ENCODE measurements at places on chromosomes 5 and 9.

- no peak for DNase-seq
These were observed 18.5 kb upstream of the RALGDS start for GRCh38 chr9:133139246-133140173.

DNA sequence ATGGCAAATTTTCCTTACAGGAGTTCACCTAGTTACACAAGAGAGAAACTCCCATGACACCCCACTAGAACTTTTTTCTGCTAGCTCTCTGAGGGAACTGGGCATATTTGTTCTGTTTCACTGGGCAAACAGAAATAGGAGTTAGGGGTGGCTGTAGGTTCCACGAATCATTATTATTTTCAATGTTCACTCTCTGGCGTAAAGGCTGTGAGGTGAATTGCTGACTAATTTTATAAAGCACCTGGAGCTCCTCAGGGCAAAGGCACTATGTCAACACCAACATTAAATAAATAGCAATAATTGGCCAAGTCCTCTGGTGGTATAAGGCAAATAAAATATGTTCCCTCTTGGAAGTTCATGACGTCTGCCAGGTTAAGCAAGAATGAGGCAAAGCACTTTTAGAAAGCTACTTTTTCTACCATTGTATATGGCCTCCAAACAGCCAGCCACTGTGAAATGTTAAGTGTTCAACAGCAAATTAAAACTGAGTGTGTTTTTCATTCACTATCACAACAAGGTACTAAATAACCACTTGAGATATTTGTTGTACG is 344.6 kb downstream of the PDE4D start:
- DNase-seq, result no peak

DNA sequence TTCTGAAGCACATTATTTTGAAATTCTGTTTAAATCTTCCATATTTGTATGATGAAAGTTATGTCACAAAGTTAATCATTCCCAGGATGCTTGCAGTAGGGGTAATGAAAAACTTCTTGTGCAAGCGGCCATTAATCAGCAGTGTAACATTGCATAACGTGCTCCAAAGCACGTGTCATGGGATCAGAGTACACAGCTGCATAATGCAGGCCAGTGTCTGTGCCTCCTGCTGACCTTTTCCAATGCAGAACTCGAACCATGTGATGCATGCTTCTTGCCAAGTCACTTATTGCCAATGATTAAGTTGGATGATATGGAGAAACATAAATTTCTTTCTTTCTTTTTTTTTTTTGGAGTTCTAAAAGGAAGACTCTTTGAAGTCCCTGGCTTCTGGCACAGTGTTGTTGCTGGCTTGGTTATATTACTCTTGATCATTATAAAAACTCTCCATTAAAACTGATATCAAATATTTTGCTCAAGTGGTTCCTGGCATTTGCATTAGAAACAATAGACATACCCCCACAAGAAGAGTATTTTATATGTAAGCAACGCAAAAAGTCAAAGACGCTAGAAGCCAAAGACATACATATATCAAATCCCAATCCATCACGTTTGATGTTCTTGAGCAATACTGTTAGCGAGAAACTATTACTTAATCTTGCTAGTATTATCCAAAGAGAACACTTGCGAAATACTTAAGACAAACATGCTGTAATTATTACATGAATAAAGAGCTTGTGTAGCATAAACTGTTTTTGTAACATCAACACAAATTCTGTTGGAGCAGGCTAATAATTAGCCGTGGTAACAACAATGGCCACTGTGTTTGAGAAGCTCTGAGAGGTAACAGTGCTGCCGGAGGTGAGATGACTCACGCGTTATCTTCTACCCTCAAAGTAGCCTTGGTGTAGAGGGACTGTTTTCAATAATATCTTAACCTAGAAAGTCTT is 164.2 kb downstream of the AUH start:
- no peak for DNase-seq

- no peak for DNase-seq
These were observed 6.1 kb downstream of the CYSTM1 start for GRCh38 chr5:140181002-140181483.

DNA sequence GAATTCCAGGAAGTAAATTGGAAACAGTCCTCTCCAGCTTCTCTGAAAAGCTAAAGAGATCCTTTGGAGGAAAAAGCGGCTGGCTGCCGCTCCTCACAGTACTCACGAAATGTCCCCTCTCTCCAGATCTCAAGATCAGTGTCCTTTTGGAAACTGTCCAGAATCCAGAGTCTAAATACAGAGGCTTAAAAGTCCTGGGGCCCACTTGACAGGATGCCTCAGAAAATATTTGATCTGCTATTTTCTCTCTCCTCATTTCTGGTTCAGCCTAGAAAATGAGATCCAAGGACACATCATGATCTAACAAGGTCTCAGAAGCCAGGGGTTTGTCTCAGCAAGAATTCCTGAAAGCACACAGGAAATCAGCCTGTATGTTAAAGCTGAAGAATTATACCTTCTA is 7.2 kb downstream of the C1QTNF2 start:
- no peak for DNase-seq

GRCh38 chr9:91567642-91568274 is 144.1 kb upstream of the NFIL3 start:
- no peak for DNase-seq

GRCh38 chr5:159452480-159453167 is 122.3 kb upstream of the IL12B start:
- DNase-seq, result no peak

GRCh38 chr9:129441852-129442251 is 179.0 kb downstream of the C9orf50 start:
- no peak for DNase-seq

- no peak for DNase-seq
These were observed 15.6 kb upstream of the DCP2 start for GRCh38 chr5:112960863-112961504.

DNA sequence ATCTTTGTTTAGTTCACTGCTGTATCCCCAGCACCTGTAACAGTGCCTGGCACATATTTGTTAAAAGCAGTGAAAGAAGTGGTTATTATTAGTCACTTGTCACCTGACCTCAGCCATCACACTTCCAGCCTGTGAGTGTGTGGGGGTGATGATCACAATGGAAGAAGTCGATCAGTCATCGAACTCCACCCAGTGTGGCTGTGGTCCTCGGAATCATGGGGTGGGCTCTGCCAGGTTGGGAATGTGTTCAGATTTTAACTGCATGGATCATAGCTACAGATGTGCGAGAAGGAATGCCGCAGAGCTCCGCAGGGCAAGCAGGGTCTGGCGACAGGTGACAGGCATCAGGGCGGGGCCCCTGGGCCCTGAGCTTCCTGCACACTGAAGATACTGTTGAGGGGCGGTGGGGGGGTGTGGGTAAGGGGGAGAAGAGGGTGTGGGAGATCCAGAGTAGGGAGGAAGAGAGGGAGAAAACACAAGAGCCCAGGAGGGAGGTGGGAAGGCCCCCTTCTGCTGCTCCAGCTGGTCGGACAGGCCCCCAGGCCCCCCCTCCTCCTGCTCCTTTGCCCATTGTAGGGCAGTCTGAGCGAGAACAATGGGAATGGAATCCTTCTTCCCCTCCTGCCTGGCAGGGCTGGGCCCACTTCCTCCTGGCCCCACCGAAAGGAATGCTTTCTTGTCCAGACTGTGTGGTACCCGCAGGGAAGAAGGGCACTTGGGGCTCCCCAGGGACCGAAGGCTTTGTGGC is 89.6 kb downstream of the SPRY4 start:
- DNase-seq, result peak; percentile 35

Data from stimulated activated CD4-positive, alpha-beta T cell treated with anti-CD3 and anti-CD28 coated beads, Interleukin-2, amount 100 ng/mL, for 4 hours (primary cell).